ENCODE measurements at places on chromosomes 2 and 18.

GRCh38 chr18:63871836-63872235, 15.7 kb upstream of the SERPINB2 start:
- DNase-seq = no peak

DNA sequence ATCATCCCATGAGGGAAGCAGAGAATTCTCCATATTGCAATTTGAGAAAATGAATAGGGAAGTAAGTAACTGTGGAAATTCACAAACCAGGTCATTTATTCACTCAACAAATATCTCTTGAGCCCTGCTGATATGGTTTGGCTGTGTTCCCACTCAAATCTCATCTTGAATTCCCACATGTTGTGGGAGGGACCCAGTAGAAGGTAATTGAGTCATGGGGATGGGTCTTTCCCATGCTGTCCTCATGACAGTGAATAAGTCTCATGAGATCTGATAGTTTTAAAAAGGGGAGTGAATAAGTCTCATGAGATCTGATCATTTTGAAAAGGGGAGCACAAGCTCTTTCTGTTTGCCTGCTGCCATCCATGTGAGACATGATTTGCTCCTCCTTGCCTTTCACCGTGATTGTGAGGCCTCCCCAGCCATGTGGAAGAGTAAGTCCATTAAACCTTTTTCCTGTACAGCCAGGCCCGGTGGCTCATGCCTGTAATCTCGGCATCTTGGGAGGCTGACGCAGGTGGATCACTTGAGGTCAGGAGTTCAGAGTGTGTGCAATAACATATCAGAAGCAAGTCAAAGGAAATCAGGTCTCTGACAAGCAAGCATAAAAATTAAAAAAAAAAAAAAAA, 193.2 kb downstream of the NDUFA10 start:
- no peak for DNase-seq

GRCh38 chr2:23235736-23236135, 149.2 kb upstream of the KLHL29 start:
- no peak for DNase-seq

- DNase-seq = no peak
Measured at GRCh38 chr2:134083548-134083947, 170.3 kb upstream of the MGAT5 start.

GRCh38 chr18:48157956-48158355, 227.5 kb upstream of the SMAD2 start:
- no peak for DNase-seq

GRCh38 chr2:197873293-197873701, 68.9 kb downstream of the PLCL1 start:
- DNase-seq = no peak

DNA sequence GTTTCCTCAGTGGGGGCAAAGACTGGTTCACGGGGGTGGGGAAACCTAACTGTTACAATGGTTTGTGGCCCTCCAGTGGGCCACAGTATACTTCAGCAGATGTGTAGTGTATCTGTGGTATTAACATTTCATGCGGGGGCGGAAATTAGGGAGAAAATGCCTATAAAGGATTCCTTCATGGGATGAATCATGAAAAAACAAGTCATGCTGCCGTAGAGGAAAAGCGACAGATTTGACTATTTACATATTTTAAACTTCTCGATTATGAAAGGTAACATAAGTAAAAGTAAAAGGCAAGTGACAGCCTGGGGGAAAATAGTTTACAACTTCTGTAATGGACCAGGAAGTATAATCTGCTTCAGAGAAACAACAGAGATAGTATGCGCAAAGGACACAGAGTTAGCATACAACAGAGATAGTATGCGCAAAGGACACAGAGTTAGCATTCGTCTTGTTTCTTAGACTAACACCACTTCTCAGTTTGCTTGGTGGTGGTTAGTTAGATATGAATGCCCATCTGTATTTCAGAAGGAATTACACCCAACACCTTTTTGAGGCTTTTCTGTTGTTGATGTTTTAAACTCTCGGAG, 41.1 kb downstream of the MRPS9 start:
- no peak for DNase-seq

DNA sequence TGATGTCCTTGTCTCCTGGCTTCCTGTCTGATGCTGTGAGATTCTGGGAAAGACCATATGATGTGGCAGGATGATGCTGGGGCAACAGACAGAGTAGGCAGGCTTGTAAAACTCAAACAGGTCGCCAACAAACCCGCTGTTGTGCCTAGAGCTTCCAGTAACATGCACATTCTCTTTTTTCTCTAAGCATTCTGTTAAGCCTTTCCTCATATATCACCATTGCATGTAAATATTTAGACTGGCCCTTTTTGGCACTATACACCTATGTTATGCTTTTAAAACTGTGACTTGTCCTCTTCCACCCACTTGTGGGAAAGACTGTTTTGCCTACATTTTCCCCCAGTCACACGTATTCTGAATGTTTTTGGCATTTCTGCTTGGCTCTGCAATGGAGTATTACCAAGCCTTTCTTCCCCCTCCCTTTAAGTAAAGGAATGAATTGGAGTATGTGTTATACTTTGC, 250.4 kb upstream of the TANK start:
- no peak for DNase-seq

DNA sequence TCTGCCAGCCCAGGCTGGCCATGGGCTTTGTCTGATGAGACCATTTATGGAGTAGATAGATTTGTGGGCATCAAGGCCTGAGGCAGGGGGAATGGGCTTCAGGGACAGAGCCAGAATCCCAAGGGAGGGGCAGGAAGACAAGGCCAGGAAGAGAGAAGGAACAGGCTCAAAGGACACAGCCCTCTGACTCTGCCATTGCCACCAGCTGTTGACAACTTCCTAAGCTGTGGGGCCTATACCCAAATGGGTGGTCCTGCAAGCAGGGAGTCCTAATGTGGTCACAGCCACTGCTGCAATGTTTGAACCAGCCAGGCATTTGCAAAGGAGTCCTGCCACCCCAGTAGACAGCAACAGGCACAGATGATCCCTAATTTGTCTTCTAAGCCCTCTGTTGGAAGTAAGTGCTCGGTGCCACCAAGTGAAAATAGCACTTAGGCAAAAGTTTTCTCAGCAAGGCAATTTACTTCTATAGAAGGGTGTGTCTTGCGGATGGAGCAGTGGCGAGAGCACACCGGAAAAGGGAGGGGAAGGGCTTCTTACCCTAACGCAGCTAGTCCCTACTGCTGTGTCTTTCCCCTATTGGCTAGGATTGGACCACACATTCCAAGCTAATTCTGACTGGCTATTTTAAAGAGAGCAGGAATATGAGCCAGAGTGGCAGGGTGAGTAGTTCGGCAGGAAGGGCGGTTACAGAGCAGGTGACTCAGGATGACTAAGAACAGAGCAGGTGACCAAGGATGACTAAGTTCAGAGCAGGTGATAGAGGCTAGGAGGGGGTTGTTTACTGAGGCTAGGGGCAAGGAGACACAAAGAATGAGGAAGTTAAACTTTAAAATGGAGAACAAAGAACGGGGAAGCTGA, 47.2 kb downstream of the C1QL2 start:
- DNase-seq = no peak

DNA sequence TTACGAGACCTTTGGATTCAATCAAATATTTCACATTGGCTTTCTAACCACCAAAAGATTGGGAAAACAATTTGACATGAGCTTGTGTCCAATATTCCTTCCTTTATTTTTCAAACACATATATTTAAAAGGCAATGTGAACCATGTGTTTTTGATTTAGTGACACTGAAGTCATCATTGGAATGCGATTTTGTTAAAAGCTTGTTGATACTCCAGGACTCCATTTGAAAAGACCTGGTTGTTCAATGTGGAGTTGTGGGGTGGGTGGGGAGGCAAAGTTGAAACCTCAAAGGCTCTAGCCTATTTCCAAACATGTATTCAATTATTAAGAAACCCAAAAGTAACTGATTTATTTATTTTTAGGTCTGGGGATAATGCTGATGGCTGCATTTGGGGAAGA, 114.1 kb upstream of the TRIB2 start:
- no peak for DNase-seq

- no peak for DNase-seq
Measured at GRCh38 chr2:178208817-178209216, 14.5 kb downstream of the OSBPL6 start.

DNA sequence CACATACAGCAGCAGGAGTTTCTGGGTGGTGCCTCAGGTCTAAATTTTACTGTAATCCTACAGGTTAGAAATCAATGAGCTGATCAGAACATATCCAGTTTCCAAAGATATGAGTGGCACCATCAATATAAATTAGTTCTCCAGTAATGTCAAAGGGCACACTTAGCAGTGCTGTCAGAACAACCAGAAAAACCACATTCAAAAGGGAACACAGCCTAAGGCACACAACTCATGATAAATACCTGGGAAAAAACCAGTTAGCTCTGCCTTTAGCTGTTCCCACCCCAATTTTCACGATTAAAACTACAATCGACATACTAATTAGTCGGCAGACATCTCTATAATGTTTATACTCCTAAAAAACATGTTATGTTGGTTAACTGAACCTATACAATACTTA, 31.5 kb downstream of the ATP8B1 start:
- no peak for DNase-seq

DNA sequence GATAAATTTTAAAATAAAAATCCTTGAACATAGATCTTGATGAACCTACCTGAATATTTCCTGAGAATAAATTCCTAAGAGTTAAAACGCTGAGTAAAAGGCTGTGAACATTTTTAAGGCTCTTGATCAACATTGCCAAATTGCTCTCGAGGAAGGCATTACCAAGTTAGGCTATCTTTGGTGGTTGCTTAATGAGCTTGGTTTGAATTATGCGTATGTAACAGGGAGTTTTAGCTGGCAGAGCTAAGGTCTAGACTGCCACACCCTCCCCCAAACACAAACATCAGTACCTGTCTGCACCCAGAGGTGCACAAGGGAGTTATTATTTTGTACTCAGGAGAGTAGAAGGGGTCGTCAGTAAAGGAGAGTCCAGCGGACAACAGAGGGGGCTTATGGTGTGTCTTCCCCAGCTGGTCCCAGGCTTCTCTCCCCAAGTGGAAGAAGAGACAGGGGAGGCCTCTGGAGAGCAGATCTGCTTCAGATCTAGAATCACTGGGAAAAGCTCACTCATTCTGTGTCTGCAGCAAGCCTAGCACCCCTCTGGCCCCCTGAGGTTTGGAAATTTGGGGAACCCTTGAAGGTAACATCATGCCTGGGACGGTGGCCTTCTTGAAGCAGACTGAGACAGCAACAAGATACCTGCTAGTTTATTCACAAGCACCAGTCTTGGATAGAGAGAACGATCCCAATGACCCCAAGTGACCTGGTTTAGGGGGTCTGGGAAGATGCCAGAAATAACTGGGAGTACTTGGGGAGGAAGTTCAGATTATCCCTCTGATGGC, 197.2 kb upstream of the ID2 start:
- DNase-seq = no peak

- no peak for DNase-seq
Measured at GRCh38 chr18:48566589-48566988, 27.8 kb downstream of the CTIF start.

DNA sequence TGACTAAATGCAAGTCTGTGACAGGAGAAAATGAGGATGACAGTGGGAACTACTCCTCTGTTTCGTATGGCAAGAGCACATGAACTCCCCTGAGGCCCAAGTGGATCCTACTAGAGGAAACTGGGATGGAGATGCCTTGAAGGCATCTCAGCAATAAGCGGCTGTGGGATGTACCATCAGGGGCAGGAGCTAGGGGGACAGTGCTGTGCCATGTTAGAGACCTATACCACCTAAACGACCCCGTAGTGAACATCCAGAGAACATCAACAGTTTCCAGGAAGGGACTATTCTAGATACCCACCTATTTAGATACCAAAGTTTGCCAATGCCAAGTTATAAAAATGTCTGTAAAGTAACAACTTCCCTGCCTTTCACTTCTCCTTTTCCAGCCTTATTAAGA, 860.8 kb upstream of the ACVR2A start:
- no peak for DNase-seq

DNA sequence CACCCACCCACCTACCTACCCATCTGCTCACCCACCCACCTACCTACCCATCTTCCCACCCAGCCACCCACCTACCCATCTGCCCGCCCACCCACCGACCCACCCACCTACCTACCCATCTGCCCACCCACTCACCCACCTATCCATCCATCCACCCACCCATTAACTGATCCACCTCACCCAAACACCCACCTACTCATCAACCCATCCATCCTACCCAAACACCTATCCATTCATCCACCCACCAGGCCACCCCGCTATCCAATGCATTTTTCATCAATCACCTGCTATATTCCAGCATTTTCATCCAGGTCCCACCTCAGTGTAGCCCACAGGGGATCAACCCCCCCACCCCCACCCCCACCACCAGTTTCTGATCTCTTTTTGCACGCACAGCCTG, 121.8 kb downstream of the GLI2 start:
- DNase-seq = no peak

DNA sequence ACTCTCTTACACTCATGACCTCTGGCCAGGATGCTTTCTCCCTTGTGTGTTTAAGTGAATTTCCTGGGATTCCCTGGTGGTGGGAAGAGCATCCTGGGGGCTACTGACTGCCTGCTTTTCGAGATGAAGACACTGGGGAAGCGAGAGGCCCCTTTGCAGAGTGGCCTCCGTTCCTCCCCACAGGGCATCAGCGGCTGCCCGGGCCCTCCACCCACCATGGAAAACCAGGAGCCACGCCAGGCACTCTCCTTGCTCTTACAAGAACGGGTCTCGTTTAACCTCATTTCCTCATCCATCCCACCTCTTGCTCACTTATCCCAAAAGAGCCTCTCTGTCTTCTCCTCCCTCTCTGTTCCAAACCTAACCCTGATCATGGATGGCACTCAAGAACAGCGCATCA, 17.8 kb downstream of the CHST10 start:
- no peak for DNase-seq

DNA sequence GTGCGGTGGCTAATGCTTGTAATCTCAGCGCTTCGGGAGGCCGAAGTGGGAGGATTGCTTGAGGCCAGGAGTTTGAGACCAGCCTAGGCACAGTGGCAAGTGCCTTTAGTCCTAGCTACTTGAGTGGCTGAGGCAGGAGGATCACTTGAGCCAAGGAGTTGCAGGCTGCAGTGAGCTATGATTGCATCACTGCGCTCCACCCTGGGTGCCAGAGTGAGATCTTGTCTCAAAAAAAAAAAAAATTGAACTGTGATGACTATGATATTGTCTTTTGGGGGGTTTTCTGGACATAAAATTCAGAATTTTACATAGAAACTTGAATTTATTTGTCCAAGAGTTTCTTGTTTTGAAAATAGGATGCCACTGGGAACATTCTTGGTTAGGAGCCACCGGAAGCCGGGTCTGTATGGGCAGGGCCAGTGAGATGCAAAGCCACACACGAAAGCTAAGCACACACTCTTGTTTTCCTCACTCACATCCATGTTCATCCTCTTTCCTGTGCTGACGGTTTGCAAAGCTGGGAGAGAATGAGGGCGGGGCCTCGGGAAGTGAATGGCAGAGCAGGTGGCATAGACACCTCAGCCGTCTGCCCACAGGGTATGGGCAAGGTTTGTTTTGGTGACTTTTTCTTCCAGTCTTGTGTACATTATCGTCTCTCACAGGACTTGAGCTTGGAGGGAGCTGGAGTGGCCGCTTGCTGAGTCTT, 12.6 kb downstream of the AGAP1 start:
- DNase-seq = no peak

DNA sequence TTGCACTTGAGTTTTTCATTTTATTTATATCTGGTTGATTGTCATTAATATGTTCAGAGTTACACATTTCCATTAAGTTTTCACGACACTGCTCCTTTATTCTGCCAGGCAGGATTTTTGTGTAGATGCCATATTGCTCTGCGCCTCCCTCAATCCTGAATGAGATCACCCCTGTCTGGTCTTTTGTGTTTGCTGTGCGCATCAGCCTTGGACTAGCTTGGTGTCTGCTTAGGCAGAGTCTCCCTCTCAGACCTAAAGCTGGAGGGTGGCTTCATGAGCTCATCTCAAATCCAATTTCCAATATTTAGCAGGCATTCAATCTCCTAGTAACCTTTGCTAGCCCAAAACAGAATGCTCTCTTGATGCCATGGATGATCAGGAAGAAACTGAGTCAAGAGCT, 137.4 kb downstream of the SMAD7 start:
- DNase-seq = no peak

Measured in activated T-cell treated with anti-CD3 and anti-CD28 coated beads for 1 hour (primary cell).